ENCODE measurements at places on chromosomes 12 and 14.

GRCh38 chr14:55523321-55523720 lies 56.7 kb upstream of the KTN1 start:
- no peak for DNase-seq

- no peak for DNase-seq
Measured at GRCh38 chr12:41242603-41243002, 54.5 kb downstream of the PDZRN4 start.

DNA sequence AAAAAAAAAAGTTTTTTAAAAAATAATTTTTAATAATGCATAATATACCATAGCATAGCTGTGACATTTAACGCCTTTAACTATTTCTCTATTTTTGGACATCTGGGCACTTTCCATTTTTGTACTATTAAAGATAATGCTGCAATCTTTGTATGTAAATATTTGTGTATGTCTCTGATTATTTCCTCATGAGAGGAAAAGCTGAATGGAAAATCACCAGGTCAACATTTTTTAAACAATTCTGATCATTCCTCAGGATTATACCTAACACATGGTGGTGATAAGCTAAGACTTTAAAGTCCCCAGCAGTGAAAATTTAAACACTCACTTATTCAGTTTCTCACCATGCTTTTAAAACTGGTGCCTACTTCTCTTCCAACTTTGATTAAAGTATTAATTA lies 31.3 kb upstream of the NR1H4 start:
- DNase-seq: no peak

GRCh38 chr12:122841544-122842321 lies 6.5 kb downstream of the HIP1R start:
- no peak for DNase-seq

- no peak for DNase-seq
Measured at GRCh38 chr12:92503029-92503931, 199.5 kb upstream of the PLEKHG7 start.

GRCh38 chr12:124632519-124632984 lies 65.1 kb upstream of the NCOR2 start:
- no peak for DNase-seq

- DNase-seq: no peak
Measured at GRCh38 chr12:96069511-96070231, 34.3 kb upstream of the LTA4H start.

DNA sequence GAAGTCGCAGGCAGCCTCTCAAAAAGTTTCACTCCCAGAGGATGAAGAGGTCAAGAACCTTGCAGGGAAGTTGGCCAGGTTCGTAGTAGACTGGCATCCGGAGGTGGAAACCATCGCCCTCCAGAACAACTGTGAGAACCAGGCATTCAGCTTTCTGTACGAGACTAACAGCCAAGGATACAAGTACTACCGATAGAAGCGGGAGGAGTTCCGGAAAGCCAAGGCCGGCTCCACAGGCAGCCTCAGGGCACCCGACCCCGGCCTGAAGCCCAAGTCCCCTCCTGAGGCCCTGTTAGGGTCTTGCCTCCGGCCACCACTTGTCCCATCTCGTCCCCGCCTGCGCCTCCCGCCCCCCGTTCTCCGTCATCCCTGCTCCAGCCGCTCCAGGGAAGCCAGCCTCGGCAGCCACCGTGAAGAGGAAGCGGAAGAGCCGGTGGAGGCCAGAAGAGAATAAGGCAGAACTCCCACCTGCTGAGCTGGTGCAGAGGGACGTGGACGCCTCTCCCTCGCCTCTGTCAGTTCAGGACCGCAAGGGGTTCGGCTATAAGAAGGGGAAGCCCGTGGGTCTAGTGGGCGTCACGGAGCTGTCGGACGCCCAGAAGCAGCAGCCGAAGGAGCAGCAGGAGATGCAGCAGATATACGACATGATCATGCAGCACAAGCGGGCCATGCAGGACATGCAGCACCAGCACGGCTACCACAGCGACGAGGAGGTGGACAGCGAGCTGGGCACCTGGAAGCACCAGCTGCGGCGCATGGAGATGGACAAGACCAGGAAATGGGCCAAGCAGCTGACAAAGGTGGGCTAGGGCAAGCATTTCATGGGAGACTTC lies 366.8 kb upstream of the ATXN7L3B start:
- DNase-seq: no peak
